ENCODE measurements at places on chromosomes 16 and 17.

GRCh38 chr16:939941-940340 is 30.8 kb downstream of the LMF1 start:
- DNase-seq = no peak

- no peak for DNase-seq
Observed at GRCh38 chr17:80080081-80080480, 21.3 kb upstream of the GAA start.

- DNase-seq = no peak
Observed at GRCh38 chr17:42760652-42761581, at the start of gene RAMP2. Gene RAMP2 (plus strand): TSS chr17:42761227. CDS start chr17:42761262, 35 bp downstream.

GRCh38 chr17:44522883-44523671 is 19.9 kb upstream of the GPATCH8 start:
- DNase-seq = peak; percentile 51

DNA sequence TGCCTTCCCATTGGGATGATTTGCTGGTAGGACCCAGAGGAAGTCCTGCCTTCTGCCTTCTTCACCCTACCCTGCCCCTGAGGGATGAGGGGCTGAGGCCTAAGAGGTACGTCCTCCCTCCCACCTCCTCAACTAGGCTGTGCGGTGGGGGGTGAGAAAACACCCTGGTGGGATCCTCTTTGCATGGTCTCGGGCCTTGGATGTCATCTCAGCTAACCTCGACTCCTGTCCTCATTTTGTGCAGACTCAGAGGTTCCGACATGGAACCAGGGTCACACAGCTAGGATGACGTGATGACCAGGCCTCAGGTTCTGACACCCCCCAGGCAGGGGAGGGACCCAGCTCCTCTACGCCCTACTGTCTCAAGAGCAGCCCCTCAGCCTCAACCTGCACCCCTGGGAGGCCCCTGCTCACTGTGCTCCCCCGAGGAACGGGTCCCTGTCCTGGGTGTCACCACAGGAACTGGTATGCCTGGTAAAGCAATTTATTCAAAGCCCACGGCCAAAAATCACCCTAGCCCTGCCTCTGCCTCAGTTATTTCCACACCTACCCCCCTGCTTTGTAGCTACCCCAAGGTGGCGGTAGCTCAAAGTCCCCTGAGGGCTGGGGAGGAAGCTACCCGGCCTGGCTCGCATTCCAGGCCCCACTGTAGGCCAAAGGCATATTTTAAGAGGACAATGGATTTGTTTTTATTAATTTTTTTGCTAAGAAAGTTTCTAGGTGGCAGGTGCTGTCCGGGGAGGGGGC is 17.5 kb downstream of the UNC13D start:
- DNase-seq = no peak

GRCh38 chr17:41326173-41327145 is 10.9 kb upstream of the KRTAP17-1 start:
- DNase-seq = no peak

GRCh38 chr17:7215652-7216180 is 3.9 kb downstream of the DLG4 start:
- DNase-seq = no peak

DNA sequence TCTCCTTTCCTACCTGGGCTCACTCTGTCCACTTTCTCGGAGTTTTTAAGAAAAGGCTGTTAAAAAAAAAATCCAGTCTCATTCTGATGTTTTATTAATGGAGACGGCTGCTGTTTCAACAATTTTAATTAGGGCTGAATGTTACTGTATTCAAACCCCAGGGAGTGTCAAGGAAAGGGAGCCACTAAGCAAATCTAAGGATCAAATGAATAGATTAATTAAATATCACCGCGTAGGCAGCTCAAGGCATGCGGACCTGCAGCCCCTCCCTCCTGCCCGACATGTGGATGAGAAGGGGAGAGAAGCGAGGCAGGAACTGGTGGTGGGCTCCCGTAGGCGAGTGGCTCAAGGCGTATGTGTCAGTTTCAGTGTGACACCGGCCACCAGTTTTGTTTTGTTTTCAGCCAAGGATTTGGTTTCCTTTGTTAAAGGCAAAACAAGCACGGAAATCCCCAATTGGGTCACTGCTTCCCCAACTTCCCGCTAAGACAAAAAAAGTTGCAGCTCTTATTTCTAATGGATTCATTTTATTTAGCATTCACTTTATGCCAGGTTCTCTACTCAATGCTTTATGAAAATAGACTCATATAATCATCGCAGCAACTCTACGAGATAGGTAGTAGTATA is 110.6 kb downstream of the GP2 start:
- no peak for DNase-seq

All from CD4-positive, alpha-beta T cell treated with Interferon alpha-2 for 1 hour (primary cell).